GM23338 (cell line): ENCODE measurements at places on chromosomes 5 and 9. TPM values are rescaled to one million over a fixed set of nuclear protein-coding genes. Genes with fewer than 3 reads are reported as not detected.

The PPP2R2B gene
- total RNA-seq, result 21.3 and 23.1 TPM in 2 replicates

The FOXD4L6 gene
- total RNA-seq, result 0.21 TPM in 1 of 2 replicates, not detected in the other

The CPLANE1 gene
- total RNA-seq, result 6.6 and 8.3 TPM in 2 replicates

The DIPK1B gene
- total RNA-seq, result 47.2 and 60.0 TPM in 2 replicates

The SLC45A2 gene
- total RNA-seq, result not detected in 2 replicates

The RORB gene
- total RNA-seq, result 2.0 and 4.5 TPM in 2 replicates

The LRRTM2 gene
- not detected in 2 replicates for total RNA-seq

The CEP120 gene
- total RNA-seq, result 13.9 and 16.3 TPM in 2 replicates

The CDO1 gene
- 21.2 and 29.2 TPM in 2 replicates for total RNA-seq

The ZNG1A gene
- total RNA-seq, result 65.5 and 70.3 TPM in 2 replicates

The FOCAD gene
- 50.7 and 66.5 TPM in 2 replicates for total RNA-seq

The DAB2IP gene
- total RNA-seq, result 35.1 and 42.8 TPM in 2 replicates

The C5orf63 gene
- 2.1 and 6.8 TPM in 2 replicates for total RNA-seq

The CDH6 gene
- total RNA-seq, result 0.23 and 1.1 TPM in 2 replicates

The RFESD gene
- 2.4 and 6.3 TPM in 2 replicates for total RNA-seq

The INSL4 gene
- not detected in 2 replicates for total RNA-seq

The GFRA3 gene
- 0.39 and 1.1 TPM in 2 replicates for total RNA-seq

The ARID3C gene
- total RNA-seq, result 0.49 TPM in 1 of 2 replicates, not detected in the other

The EDIL3 gene
- total RNA-seq, result 59.9 and 61.9 TPM in 2 replicates

The GFI1B gene
- 0.38 and 1.0 TPM in 2 replicates for total RNA-seq

The ADAMTSL1 gene
- 2.0 and 5.0 TPM in 2 replicates for total RNA-seq

The NDUFS6 gene
- 82.1 and 94.8 TPM in 2 replicates for total RNA-seq

The CCT5 gene
- 604 and 661 TPM in 2 replicates for total RNA-seq

The GDF9 gene
- total RNA-seq, result 0.14 and 0.66 TPM in 2 replicates

The CDH9 gene
- total RNA-seq, result 0.31 TPM in 1 of 2 replicates, not detected in the other

The PARP8 gene
- total RNA-seq, result 21.8 and 25.0 TPM in 2 replicates

The LMX1B gene
- total RNA-seq, result 0.21 TPM in 1 of 2 replicates, not detected in the other

The SNCB gene
- total RNA-seq, result 1.8 and 3.6 TPM in 2 replicates

The AIF1L gene
- 82.6 and 87.8 TPM in 2 replicates for total RNA-seq

The HACD4 gene
- total RNA-seq, result 2.2 and 2.5 TPM in 2 replicates

The FST gene
- 7.6 and 8.0 TPM in 2 replicates for total RNA-seq

The DDX4 gene
- 0.83 TPM in 1 of 2 replicates, not detected in the other for total RNA-seq

The SLCO6A1 gene
- total RNA-seq, result 3.1 TPM in 1 of 2 replicates, not detected in the other

The PCDHGA8 gene
- 4.6 and 5.3 TPM in 2 replicates for total RNA-seq

The PDZD2 gene
- total RNA-seq, result 16.9 and 19.8 TPM in 2 replicates

The IQGAP2 gene
- 55.8 and 86.5 TPM in 2 replicates for total RNA-seq

The MEIKIN gene
- not detected in 2 replicates for total RNA-seq

The MPDZ gene
- total RNA-seq, result 37.0 and 43.1 TPM in 2 replicates

The DYNC2I2 gene
- total RNA-seq, result 68.4 and 78.3 TPM in 2 replicates

The PCDHGA11 gene
- 8.9 and 10.7 TPM in 2 replicates for total RNA-seq

The CCDC180 gene
- total RNA-seq, result 3.2 and 7.1 TPM in 2 replicates

The ELOVL7 gene
- total RNA-seq, result 6.5 and 7.0 TPM in 2 replicates

The CXCL14 gene
- total RNA-seq, result not detected in 2 replicates

The TRUB2 gene
- 12.0 and 15.4 TPM in 2 replicates for total RNA-seq

The C9orf50 gene
- not detected in 2 replicates for total RNA-seq

The HMHB1 gene
- total RNA-seq, result not detected in 2 replicates

The HSD17B3 gene
- total RNA-seq, result not detected in 2 replicates

The UAP1L1 gene
- total RNA-seq, result 5.5 and 8.1 TPM in 2 replicates

The ADCY2 gene
- total RNA-seq, result 49.3 and 74.9 TPM in 2 replicates

The CAMK4 gene
- 5.0 and 7.3 TPM in 2 replicates for total RNA-seq

The ZBTB43 gene
- total RNA-seq, result 11.8 and 12.7 TPM in 2 replicates

The C5orf58 gene
- 1.0 TPM in 1 of 2 replicates, not detected in the other for total RNA-seq

The SLC36A2 gene
- not detected in 2 replicates for total RNA-seq

The ANKH gene
- total RNA-seq, result 3.7 and 6.1 TPM in 2 replicates

The C9 gene
- 2.8 TPM in 1 of 2 replicates, not detected in the other for total RNA-seq
